ENCODE measurements at places on chromosomes 7 and 10.

GRCh38 chr7:154857728-154858681 lies 144.9 kb downstream of the PAXIP1 start:
- DNase-seq, result no peak

- DNase-seq, result no peak
Observed at GRCh38 chr7:17184805-17185689, 113.4 kb upstream of the AHR start.

DNA sequence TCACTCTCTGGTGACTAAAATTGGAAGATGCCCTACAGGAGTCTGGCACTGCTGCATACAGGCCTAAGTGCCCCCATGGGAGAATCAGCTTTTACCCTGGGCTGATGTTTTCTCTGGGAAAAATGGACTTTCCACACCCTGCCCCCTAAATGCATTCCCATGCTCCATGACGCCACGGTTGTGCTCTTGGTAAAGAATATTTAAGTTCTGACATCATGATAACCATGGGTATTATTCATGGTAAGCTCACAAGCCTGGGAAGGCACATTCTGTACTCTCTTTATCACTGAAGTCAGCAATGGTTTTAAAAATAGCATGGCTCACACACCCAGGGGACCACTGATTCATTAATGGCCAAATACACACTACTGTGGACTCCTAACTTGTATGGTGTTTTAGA lies 43.4 kb downstream of the HIPK2 start:
- peak; percentile 69 for DNase-seq

DNA sequence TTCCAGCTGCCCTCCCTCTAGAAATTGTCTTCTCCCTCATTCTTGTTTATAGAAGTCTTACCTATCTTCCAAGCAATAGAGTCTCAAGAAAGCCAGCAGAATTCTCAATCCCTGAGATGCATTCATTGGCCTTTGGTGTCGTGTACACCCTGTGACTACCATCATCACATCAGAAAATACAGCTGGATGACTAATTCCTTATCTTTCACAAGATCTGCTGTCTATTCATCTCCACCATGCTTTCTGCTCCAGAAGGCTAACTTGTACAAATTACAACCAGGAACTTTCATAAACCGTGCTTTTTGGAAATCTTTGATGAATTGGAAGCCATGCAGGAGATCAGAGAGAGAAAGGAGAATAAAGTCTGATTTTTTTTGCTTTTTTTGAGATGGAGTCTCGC lies 1062.9 kb upstream of the GHITM start:
- DNase-seq, result no peak

- DNase-seq, result no peak
Observed at GRCh38 chr10:4835494-4835918, 9.5 kb downstream of the AKR1E2 start.

- no peak for DNase-seq
Observed at GRCh38 chr7:112064627-112065385, 141.4 kb downstream of the DOCK4 start.

- DNase-seq, result peak; percentile 50
Observed at GRCh38 chr10:93541402-93542357, 24.8 kb upstream of the FFAR4 start.

- DNase-seq, result no peak
Observed at GRCh38 chr7:95298091-95298490, 26.2 kb downstream of the PON1 start.

- DNase-seq, result peak; percentile 69
Observed at GRCh38 chr7:50729962-50730361, 52.7 kb downstream of the GRB10 start.

- DNase-seq, result no peak
Observed at GRCh38 chr7:33157311-33157710, 27.9 kb downstream of the BBS9 start.

DNA sequence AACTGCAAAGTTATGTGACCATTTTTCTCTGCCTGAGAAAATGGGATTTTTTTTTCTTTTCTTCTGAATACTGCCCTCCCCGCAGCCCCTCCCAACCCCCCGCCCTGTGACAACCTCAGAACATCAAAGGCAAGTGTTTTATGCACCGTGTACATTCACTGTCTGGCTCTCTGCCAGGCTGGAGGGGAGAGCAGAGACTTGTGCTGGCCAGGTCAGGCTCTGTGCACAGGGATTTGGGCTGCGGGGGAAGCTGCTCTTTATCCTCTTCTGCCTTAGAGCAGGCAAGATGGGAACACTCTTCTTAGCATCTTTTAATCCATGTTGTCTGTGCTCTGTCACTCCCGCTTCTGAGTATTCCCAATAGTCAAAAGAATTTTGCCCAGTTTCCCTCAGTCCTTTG lies 195.1 kb downstream of the CCSER2 start:
- DNase-seq, result peak; percentile 89

DNA sequence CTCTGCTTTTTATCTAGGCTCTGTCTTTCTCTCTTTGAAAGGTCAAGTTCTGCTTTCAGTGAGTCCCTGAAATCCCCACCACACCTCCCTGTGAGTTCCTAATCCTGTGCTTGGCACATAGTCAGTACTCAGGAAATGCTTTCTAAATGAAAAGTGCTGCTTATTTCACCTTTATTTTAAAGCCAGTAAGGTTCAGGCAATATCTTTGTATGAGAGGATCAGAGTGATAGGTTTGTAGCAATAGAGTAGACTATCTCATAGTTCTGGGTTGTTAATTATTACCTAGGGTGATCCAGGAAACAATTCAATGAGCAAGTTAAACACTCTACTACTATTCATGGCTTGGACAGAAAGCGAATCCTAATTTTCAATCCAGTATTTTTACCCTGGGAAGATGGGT lies 7.4 kb upstream of the LAMB1 start:
- DNase-seq, result no peak

GRCh38 chr10:31888442-31888841 lies 40.2 kb downstream of the ARHGAP12 start:
- no peak for DNase-seq

DNA sequence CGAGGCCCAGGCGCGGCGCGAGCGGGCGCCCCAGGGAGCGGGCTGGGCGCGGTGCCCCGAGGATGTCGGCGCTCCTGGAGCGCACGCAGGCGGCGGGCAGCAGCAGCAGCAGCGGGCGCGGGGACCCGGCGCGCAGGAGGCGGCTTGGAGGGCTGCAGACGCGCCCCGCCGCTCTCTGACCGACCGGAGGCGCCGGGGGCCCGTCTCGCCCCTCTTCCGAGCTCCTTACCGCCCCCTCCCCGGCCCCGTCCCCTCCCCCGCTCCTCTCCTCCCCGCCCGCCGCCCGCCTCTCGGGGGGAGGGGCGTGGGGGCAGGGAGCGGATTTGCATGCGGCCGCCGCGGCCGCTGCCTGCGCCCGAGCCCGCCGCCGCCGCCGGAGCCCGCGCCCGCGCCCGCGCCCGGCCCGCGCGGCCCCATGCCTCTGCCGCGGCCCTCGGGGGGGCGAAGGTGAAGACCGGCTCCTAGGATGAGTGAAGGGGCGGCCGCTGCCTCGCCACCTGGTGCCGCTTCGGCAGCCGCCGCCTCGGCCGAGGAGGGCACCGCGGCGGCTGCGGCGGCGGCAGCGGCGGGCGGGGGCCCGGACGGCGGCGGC lies at the start of gene NRG3:
Gene NRG3 (plus strand): TSS at position 320 of the 592 bp plus-strand sequence.
- DNase-seq, result no peak

DNA sequence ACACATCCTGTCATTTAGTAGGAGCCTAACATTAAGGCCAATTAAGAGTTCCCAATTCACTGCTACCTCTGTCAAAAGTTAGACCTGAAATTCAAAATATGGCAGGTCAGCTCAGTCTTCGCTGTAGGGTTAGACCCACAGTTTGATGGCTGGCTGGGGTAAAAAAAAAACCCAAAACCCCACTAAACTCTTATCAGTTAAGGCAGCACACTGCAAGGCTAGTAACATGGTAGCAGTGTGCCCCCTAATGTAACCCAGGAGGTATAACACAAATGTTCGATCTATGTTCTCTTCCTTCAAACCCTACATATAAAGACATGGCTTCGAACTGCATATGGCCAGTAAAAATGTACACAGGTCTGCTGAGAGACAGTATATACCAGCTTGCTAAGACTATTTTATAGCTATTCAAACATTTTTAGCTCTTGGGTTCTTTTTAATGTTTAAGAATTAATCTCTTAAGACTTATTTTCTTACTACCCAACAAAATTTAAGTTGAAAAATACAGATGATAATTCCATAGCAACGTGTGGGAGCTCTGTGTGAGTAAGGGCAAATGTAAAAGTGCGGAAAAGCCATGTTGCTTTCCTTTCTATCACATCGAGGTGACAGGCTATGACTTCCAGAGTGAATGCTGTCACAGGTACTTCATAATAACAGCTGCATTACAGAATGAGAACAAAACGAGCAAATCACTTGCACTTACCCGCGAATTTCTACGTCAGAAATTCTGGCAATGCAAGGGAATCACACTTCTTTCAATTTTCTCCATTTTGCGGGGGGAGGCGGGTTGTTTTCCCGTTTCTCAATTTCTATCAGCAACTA lies 168.4 kb upstream of the IMMP2L start:
- peak; percentile 34 for DNase-seq

- DNase-seq, result peak; percentile 96
Observed at GRCh38 chr7:1537535-1538412, 7.3 kb downstream of the MAFK start.

- peak; percentile 59 for DNase-seq
Observed at GRCh38 chr10:77909749-77910375, 16.7 kb downstream of the DLG5 start.

DNA sequence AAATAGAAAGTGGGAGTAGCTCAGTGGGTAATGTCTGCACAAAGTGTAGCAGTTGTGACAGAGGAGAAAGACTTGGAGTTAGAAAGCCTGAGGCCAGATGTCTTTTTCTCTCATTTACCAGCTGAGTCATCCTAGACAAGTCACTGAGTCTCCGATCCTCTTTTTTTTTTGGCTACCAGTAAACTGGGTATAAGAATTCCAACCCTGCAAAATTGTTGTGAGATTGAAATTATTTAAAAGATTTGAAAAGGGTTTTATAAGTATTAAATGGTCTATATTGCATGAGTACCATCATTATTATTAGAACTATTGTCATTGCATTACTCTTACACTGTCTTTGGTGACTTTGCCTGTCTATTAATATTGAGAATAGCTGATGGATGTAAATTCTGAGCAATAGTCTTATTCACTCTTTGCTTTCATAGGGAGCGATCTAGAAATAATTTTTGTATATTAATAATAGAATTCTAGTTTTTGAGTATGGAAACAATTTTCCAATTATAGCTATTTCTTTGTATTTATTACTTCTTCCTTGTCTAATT lies 74.0 kb downstream of the ARID5B start:
- peak; percentile 71 for DNase-seq

- no peak for DNase-seq
Observed at GRCh38 chr10:79413196-79413595, 32.2 kb downstream of the ZCCHC24 start.

- DNase-seq, result peak; percentile 48
Observed at GRCh38 chr10:88157981-88158465, 294.6 kb downstream of the PTEN start.

DNA sequence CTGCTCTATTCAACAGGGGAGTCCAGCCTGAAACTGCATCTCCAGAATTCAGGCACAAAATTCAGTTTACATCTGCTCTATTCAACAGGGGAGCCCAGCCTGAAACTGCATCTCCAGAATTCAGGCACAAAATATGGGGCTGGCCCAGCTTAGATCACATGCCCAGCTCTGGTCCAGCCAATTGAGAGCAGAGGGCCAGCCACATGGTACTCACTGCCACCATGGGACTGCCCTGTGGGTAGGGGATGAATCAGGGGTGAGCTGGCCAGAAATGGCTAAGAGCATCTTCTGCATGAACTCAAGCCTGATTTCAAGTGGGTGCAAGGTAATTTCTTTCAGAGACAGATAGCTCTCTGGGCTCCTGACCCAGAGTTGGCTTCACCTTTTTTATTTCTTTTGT lies 156.6 kb upstream of the LYZL2 start:
- DNase-seq, result no peak

DNA sequence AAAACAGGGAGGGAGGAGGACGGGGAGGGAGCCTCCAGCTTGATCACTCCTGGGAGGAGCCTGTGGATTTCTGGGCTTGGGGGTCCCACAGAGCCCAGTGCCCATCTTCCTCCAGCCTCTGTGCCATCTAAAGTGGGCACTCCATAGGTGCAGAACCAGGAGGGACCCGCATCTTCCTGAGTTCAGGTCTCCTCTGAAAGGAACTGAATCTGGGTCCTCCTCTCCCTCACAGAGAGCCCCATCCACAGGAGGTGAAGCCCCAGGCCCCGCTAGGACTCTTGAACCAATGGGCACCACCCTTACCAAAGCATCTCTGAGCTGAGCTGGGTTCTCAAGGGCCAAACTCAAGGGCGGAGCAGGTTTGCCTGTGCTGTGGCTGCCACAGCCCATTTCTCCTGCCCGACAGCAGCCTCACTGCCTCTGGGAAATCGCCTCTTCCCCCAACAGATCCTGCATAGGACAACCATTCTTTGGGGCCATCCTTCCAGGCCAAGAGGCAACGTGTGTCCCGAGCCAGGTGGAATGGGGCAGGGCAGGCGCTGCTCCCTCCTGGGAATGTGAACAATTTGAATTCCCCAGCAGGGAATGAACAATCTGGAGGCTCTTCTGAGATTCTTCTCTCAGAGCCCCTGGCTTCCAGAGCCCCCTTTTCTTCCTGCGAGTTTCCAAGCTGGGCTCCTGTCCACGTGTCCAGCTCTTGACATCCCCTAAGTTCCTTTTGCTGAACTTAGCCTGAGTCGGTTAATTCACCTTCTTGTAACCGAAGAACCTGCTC lies 411.0 kb upstream of the FOXK1 start:
- no peak for DNase-seq

- DNase-seq, result no peak
Observed at GRCh38 chr7:730501-731439, 3.7 kb upstream of the PRKAR1B start.

DNA sequence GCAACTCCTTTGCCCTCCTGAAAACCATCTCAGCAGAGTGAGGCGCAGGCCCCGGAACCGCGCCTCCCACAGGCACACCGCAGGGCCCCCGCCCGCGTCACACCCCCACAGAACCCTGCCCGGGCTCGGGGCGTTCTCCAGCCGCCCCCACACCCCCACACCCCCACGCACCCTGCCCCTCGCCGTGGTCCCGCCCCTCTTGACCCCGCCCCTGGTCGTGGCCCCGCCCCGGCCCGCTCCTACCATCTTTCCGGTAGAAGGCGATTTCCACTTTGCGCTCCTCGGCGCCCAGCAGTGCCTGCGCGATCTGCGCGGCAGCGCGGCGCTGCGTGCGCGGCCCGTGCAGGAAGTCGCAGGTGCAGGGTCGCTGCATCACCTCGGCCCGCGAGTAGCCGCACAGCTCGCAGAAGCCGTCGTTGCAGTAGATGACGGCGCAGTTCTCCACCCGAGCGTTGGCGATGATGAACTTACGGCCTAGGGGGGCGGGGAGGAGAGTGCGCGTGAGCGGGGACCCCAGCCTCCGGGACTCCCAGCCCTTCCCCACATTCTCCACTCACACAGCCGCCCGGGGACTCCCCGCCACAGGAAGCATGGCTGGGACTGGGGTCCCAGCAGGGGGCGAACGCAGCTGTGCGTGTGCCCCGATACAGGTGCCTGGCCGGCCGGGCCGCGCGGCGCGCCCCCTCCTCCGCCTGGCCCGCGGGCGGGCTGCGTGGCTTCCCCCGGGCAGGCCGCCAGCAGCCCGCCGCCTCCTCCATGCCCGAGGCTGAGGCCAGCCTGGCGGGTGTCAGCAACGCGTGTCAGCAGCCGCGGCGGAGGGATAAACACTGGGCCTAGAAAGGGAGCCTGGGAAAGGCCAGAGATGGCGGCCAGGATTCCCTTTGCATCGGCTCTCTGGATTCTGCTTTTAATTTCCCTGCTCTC lies 3.4 kb downstream of the KCNH2 start:
- DNase-seq, result no peak

GRCh38 chr7:138223402-138223879 lies 147.2 kb downstream of the AKR1D1 start:
- no peak for DNase-seq

- no peak for DNase-seq
Observed at GRCh38 chr7:4265066-4265465, 417.0 kb upstream of the FOXK1 start.

Data from umbilical cord (tissue), 2 donors.